HTR-8/SVneo (cell line): ENCODE measurements at places on chromosomes 4 and X.

DNA sequence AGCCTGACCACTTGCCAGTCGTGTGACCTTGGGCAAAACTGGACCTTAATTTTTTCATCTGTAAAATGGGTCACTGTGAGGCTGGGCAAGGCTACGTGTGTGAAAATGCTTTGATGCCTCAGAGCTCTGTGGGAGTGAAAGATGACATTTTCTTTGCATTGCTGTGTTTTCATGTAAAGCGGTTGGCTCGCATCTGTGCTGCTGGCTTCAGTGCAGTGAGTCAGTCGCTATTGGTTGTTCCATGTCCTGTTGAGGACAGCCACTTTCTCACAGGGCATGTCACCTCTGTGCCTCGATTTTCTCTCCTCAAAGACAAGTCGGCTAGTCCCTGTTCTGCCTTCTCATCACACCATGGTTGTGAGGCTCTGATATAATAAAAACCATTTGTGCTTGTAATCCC is 4.4 kb downstream of the MTMR1 start:
- no peak for DNase-seq

DNA sequence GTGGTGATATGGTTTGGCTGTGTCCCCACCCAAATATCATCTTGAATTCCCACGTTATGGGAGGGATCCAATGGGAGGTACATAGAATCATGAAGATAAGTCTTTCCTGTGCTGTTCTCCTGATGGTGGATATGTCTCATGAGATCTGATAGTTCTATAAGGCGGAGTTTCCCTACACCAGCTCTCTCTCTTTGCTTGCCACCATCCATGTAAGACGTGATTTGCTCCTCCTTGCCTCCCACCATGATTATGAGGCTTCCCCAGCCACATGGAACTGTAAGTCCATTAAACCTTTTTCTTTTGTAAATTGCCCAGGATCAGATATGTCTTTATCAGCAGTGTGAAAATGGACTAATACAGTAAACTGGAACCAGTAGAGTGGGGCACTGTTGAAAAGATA is 39.5 kb downstream of the HSD17B13 start:
- DNase-seq = no peak

DNA sequence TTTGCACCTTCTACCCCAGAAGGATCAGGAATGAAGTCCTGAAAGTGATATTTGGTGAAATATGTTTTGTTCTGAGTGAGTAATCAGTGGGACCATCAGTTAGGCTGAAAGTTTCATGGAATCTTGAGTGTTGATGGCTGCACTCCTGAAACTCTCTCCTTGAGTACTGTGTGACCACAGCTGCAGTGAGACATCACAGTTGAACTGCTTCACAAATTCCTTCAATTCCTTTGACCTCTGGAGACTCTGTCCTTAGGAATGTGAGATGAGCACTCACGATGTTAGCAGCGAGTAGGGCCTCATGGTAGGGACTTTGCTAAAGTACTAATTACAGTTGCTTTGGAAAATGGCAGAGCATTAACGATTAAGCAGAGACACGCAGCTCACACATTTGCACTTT is 142.9 kb upstream of the SLC4A4 start:
- no peak for DNase-seq

GRCh38 chr4:61783050-61783449 is 582.9 kb downstream of the ADGRL3 start:
- DNase-seq = no peak

DNA sequence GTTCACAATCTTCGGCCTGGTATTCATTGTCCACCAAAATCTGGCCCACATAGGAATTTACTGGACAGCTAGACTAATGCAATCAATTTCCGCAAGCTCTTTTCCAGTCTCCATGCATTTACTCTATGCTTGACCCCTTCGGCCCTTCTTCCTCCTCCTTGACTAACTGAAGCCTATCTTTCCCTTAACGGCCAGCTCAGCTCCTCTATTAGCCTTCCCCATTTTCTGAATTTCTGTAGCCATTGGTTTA is 1.2 kb upstream of the PHKA2 start:
- DNase-seq = no peak

GRCh38 chrX:7127056-7127455 is 20.5 kb upstream of the STS start:
- DNase-seq = no peak

DNA sequence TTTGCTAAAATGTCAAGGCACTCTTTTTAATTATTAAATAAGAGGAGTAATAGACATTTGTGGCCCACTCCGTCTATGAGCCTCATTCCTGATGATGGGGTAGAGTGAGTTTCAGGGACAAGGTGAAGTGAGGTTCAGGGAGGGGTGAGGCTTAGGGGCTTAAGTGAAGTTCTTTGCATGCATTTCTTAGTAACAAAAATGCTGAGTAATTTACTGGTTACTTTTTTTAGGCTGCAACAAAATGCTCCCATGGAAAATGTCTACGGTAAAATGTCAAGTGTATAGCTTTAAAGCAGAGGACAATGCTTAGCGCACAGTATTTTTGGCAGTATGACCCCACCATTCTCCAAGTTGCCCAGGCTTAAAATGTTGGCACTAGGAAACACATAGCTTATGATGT is 2.0 kb upstream of the USO1 start:
- no peak for DNase-seq

DNA sequence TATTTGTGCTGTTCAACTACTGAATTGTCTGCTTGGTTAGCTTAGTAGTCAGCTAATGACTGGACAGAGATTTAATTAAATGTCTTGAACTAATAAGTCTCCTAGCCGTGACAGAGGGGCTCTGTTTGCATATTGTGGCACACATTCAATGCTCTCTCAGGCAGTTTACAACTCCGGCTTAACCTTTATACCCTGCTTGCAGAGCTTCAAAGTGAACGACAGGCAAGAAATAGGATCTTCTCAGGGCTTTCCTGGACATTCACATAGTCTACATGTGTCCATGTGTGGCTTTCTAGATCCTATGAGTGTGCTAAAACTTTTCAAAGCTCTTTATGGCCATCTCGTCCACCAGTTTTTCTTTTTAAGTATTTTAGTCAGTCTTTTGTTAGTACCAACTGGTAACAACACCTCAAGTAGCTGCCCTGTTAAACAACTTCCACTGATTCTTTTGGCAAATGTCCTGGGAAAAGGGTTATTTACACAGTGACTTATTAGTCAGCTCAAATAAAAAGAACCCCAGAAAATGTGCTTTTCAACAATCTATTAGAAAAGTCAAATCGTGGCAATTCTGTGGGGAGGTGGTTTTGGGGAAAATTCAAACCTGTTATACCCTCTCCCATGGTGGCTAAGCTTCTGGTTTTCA is 28.6 kb downstream of the OR13H1 start:
- no peak for DNase-seq
